HCT116 (cell line): ENCODE measurements at places on chromosomes 5 and 9.

DNA sequence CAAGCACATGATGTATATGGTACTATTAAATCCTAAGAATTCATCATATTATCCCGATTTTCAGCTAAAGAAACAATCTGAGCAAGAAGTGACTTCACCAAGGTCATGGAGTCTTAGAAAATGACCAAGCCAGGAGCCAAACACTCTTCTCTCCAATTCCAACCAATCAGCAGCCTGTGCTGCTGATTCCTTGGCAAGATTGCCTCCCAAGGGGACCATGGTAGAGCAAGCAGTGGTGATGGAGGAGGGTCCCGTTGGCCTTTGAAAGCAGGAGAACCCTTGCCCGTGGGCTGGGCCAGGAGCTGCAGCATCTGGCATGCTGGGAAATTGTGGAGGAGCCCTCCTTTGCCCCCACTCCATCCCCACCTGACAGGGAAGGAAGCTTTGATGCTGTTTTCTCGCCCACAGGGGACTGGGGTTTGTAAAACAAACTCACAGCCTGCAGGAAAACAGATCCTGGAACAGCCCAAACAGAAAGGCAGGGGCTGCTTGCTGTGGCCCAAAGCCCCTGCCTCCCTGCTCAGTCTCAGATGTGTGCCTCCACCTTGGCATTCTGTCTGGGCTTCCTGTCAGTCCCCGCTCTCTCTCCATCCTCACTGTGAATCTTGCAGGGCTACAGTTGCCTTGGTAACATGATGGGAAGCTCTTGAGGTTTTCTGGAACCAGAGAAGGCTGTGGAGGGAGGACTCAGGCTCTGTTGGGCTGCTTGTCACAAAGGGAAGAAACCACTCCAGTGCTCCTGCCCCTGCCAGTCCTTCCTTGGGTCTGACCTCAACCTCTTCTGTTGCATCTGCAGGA, 70.8 kb upstream of the HSPA9 start:
- no peak for DNase-seq

- DNase-seq, result no peak
These were observed 88.5 kb upstream of the TXNDC8 start for GRCh38 chr9:110426052-110426709.

GRCh38 chr5:178442405-178443257, 147.6 kb downstream of the COL23A1 start:
- DNase-seq, result no peak

DNA sequence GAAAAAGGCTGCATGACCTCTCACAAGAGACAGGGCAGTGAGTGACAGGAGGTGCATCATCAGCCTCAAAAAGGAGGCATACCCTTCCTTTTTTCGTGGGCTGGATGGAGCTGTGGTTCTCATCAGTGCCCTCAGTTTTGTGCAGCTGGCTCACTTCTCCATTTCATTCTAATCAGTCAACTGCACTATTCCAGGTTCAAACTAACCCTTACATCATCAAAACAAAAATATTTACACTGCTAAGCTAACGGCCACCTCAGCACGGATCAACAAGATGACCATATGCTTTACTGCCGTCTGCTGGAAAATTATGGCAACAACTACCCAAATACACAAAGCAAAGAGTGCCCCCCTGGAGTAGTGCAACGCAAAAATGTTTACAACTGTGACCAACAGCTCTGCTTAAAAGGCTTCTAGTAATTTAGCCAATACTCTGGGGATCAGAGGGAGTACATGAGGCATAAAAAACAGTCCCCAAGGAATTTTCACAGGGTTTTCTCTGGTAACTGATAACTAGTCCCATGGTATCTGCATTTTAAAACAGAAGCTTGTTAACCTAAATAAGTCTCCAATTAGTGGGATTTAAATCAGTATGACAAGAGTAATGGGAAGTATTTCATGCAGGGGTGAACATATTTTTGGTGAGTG, 10.8 kb downstream of the KCNV2 start:
- peak; percentile 4 for DNase-seq

- no peak for DNase-seq
These were observed at the start of gene GNG10 for GRCh38 chr9:111661150-111661801. GNG10 (plus strand) TSS chr9:111661605; CDS start chr9:111661635, 30 bp downstream.

DNA sequence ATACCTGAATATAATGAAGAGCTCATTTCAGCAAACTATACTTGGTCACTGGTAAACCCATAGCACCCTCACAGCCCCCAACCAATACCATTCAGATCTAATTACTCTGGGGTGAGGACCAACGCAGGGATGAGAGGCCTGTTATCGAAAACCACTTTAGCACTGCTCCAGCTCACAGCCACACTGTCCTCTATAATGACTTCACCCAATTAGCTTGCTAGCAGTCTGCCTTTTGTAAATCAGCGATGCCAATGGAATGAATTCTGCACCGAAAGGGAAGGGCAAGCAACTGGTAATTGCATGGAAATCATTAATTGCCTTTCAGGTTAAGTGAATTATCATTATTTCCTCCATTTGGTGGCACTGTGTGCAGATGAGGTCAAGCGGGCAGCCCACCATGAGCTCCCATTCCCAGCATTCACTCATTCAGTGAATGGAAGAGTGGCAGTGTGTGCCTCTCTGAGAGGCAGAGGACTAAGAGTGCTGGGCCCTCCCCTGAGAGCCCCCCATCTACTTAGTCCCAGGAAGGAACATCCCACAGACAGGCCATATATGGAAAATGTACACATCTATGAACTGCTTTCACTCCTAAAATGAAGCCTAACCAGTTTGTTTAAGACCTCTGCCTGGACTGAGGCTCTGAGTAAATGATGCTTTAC, 262.1 kb downstream of the SPOCK1 start:
- no peak for DNase-seq

GRCh38 chr9:101366038-101366756, 18.6 kb downstream of the BAAT start:
- no peak for DNase-seq

DNA sequence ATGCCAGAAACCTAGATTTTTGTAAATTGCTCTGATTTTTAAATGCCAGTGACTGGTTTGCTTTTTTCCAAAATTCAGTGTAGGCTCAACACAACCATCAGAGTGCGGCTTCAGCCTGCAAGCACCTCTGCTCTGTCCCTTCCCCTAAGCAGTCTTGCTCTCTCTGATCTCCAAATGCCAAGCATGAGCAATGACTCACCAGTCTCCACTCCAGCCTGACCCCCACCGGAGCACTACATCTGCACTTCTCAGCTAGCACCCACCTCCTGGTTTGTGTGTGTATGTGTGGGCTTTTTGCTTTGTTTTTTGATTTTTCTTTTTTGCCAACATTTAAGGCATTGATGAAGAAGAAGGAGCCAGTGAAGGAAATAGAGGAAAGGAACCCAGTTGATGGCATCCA, 61.4 kb upstream of the ADRA1B start:
- no peak for DNase-seq
